ENCODE measurements at places on chromosomes 5 and 9.

DNA sequence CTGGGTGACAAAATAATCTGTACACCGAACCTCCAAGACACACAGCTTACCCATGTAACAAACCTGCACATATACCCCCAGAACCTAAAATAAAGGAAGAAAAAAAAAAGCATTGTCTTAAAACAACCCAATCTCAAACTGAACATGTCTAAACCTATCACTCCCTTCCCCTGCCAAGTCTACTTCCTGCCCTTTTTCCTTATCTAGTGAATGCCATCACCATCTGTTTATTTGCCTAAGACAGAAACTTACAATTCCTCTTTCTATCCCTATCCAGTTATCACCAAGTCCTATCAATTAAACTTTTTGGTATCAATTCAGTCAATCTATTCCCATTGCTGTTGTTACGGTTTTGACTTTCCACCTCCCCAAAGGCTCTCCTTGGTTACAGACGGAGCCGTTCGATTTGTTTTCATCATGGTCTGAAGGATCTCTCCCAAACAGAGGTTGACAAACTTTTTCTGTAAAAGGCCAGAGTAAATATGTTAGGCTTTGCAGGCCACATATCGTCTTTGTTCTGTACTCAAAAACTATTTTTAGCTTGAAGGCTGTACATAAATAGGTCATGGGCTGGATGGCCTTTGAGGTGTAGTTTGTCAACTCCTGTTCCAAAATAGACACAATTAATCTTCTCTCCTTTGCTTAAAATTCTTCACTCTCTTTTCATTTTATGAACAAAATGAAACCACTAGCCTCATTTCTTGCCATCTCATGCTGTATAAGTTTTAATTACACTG, 12.1 kb downstream of the NOL8 start:
- no peak for DNase-seq

DNA sequence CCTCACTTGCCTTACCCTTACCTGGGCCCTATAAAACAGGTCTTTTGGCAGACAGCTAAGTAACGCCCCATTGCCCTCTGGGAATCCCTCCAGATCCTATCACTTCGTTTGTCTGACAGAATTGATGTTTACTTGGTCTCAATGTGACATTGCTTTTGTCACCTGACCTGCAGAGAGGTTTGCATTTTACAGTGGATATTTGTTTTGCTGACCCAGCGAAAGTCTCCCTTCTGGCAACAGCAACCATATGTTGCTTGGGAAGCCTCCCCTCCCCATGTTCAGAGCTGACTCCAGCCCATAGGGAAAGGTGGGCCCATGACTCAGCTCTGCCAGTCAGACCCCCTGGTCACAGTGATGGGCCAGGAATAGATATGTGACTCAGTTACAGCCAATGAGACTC, 54.0 kb upstream of the LARP1 start:
- no peak for DNase-seq

GRCh38 chr9:35729700-35730485, 2.1 kb downstream of the TLN1 start:
- peak; percentile 48 for DNase-seq

- DNase-seq: no peak
Measured at GRCh38 chr5:77174526-77174925, 36.0 kb upstream of the PDE8B start.

GRCh38 chr9:81628897-81629296, 60.5 kb downstream of the TLE1 start:
- no peak for DNase-seq
